CD4-positive, alpha-beta T cell treated with Interleukin-1 beta for 1 hour (primary cell): ENCODE measurements at places on chromosomes 1 and 21.

DNA sequence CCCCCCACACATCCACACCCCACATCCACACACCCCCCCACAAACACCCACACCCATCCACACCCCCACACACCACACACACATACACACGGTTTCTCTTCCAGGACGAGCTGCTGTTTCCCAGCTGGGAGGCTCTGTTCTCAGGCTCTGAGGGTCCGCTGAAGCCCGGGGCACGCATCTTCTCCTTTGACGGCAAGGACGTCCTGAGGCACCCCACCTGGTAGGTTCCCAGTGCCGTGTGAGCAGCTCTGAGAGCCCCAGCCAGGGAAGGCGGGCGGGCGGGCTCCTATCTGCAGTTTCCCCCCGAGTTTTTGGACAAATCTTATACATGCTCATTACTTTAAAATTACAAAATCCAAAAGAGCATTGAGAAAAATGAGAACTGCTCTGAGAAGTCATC is 31.2 kb downstream of the SLC19A1 start:
- DNase-seq: no peak

DNA sequence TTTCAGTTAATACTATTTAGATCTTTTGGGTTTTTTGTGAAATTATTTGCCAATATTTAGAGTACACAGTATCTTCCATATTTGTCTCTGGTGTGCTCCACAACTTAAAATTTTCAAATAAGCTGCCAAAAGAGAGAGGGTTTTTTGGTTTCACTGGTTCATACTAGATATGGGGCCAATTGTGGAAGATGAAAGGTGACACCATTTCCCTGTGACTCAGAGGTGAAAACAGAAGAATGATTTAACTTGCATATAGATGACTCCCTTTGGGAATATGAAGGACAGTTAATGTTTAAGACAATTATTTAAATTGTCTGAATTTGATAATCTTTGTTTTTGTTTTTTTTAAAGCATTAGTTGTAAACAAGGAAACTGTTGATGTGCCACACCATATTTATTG is 37.5 kb downstream of the IVNS1ABP start:
- no peak for DNase-seq

DNA sequence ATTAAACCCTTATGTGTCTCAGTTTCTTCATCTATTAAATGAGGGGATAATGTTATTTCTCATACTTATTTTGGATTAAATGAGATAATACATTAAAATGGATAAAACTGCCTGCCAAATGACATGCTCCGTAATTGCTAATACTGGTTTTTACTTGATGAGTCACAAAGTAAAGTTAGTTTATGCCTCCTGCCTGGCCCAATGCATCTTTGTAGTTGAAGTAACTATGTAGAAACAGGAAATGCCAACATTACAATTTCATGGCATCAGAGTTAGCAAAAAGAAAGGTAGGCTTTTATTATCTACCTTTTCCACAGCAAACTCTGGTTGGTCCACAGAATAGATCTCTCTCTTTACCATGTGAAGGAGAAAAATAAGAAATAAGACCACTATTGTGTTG is 214.5 kb downstream of the TBX15 start:
- DNase-seq: no peak

GRCh38 chr1:158818975-158819431 is 12.1 kb upstream of the MNDA start:
- no peak for DNase-seq

DNA sequence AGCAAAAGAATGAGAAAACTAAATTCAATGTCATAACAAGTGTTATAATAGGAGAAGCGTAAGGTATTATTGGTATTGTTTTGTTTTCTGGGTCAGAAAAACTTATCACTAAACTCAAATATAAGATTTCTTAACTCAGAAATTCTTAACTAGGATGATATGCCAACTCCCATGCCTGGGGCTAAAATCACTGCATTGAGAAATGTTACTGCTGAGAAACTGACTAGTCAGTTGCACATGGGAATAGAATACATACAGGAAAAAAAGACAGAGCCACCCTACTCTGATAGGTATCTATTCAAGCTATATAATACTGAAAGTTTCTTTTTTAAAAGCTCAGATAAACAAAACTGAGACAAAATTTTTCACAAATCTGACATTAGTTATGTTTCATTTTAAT is 56.3 kb downstream of the PRPF38A start:
- DNase-seq: no peak

- DNase-seq: no peak
Observed at GRCh38 chr1:175385316-175385715, 192.7 kb upstream of the KIAA0040 start.

DNA sequence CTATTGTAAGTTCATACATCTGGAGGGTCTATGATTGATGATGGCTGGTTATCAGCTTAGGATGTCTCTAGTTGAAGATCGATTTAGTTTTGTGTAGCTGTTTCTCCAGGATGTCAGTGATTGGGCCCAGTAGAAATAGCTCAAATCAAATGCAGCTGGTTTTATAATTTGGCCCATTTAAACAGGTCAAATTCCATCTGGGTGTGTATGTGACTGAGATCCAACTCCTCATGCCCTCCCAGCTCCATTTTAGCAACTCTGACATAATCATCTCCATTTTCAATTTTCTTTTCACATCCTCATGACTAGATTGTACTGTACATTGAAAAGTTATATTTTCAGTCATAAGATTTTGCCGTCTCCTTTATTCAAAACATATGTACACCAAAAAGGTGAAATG is 99.2 kb downstream of the TPR start:
- DNase-seq: no peak

GRCh38 chr1:117606649-117607430 is 992 bp downstream of the TENT5C start:
- DNase-seq: peak; percentile 71

DNA sequence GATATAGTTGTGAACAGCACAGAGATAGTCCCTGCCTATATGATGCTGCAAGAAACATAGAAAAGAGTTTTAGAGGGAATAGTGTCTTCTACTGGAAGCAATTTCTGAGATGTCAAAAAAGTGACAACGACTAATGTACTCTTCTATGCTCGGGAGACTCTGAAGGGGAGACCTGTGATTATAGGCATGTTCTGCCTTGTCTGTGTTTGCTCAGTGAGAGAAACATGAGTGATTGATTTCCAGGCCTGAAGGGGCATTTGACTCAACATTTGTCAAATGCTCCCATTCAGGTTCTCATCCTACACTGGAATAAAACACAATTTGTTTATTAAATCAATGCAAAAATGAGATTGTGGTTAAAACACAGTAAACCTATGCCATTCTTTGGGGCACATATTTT is 131.8 kb downstream of the CTH start:
- no peak for DNase-seq

DNA sequence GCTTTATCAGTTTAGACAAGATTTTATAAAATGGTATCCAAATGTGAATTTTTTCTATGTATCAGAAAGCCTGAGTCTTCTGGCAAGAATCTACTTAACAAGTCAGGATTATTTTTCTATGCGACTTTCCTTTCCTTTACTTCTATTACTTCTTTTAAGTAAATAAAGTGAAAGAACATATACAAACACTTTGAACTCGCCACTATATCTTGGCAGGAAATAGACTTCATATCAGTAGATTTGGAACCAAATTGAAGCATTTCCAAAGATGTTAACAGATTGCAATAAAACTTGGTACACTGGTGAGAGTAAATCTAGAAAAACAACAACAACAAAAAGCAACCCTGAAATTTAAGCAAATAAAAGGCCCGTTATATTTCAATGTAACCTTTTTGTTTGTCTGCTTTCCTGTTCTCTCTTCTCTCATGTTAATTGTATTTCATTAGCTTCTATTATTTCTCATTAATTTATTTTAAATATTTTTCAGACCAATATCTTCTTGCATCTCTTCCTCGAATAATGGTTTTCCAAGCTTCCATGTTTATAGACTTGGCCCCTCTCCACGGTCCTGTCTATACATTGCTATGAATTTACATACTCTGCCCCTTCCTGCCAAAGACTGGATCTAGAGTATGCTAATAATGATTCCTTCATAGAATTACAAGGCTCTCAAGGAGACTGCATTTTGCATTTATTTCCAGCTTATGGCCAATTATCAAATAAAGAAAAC is 843.6 kb downstream of the ADGRL2 start:
- no peak for DNase-seq

- DNase-seq: no peak
Observed at GRCh38 chr1:216032284-216032683, 391.0 kb downstream of the USH2A start.

DNA sequence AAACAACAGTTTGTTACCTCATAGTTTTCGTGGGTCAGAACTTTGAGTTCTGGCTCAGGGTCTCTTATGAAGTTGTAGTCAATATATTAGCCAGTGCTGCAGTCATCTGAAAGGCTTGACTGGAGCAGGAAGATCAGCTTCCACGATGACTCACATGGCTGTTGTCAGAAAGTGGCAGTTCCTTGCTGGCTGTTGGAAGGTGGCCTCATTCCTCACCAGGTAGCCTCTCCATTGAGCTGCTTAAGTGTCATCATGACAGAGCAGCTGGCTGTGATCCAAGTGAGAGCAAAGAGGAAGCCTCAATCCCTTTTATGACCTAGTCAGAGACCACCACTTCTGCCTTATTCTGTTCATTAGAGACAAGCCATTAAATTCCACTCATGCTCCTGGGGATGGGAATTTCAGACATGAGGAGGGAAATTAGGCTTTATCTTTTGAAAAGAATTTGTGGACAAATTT is 5.6 kb downstream of the OSBPL9 start:
- DNase-seq: peak; percentile 54

DNA sequence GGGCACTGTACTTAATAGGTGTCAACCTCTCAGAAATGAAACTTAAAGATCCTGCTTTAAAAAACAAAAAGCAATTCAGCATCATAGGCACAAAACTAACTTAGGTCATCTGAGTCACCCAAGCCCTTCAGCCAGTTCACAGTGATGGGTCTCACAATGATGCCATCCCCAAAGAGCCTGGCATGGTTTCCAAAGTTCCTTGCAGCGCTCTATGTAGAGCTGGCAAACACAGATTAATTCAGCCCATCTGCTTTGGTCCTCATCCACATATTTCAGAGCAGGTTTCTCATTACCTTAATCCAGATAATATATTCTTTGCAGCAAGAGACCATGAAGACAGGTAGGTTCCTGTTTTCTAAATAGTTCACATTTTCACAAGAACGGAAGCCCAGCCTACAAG is 14.6 kb upstream of the PLA2G2C start:
- no peak for DNase-seq

GRCh38 chr21:39581414-39581813 is 31.3 kb upstream of the B3GALT5 start:
- DNase-seq: no peak

DNA sequence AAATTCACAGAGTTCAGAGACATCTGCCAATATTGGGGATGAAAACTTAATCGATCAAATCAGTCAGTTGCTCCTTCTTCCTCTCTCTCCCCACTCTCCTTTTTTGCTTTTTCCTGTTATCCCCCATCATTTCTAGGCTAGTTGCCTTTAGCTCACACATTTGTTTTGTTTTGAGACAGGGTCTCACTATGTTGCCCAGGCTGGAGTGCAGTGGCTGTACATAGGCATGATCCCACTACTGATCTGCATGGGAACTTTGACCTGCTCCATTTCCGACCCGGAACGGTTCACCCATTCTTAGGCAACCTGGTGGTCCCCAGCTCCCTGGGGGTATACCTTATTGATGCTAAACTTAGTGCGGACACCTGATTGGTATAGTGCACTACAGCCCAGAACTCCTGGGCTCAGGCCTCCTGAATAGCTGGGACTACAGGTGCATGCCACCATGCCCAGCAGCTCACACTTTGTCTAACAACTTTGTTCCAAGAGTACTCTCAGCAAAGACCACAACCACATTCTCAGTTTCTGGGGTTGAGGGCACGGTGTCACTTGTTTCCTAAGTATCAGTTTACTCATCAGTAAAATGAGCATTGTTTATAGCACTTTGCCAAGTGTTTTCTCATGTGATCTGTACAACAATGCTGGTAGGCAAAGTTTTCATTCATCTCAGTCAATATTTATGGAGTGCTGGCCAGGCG is 6.7 kb upstream of the ELOA start:
- no peak for DNase-seq

DNA sequence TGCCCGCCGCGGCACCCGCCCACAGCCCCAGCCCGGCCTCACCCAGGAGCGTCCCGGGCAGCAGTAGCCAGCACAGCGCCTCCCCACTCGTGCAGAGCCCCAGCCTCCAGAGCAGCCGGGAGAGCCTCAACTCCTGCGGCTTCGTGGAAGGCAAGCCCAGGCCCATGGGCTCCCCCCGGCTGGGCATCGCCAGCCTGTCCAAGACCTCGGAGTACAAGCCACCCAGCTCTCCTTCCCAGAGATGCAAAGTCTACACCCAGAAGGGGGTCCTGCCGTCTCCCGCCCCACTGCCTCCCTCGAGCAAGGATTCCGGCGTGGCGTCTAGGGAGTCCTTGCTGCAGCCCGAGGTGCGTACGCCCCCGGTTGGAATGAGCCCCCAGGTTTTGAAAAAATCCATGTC is 531.2 kb downstream of the KIF26B start:
- no peak for DNase-seq

- DNase-seq: no peak
Observed at GRCh38 chr21:21547368-21547953, 549.3 kb downstream of the NCAM2 start.

DNA sequence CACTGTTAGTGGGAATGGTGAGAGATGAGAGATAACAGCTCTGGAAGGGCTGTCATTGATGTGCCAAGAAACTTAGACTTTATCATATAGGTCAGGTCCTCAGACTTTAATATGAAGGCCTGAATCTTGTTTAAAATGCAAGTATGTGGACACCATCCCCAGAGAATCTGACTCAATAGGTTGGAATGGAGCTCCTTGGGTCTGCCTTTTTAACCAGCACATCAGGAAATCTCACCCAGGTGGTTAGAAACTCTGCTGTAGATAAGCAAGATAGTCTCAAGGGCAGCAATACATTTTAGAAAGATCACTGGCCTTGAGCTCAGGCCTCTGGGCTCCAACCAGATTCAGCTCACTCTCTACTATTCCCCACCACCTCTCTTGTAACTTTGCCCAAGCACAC is 180.4 kb downstream of the SLC44A5 start:
- no peak for DNase-seq

- DNase-seq: no peak
Observed at GRCh38 chr1:9317591-9318417, 25.1 kb downstream of the SPSB1 start.

DNA sequence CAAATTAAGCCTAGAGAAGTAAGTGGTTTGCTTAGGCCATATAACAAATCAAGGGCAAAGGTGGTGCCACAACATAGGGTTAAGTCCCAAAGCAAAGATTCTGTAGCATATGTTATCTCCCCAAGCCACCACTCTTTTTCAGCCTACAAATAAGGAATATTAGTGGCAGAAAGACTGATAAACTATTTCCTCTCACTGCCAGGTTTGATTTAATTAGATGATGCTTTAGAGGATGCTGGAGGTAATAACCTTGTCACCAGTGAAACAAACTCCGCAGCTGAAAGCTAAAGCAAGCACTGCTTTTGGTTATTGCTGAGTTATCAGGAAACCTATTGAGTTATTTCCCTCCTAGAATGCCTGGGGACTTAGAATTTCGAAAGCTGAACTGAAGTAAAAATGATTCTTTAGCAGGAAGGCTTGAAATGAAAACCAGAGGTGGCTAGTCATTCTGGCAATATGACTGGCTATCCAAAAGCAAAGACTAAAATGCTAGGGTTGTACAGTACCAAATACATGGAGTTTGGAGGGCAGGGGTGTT is 145.2 kb downstream of the SYT2 start:
- DNase-seq: no peak
